Activated T-cell treated with anti-CD3 and anti-CD28 coated beads, Interleukin-2, amount 50 U/mL, for 72 hours (primary cell): ENCODE measurements at places on chromosomes 16 and 17. TPM values are rescaled to one million over a fixed set of nuclear protein-coding genes. Genes with fewer than 3 reads are reported as not detected.
A peak's percentile ranks its signal among the peaks of the same experiment; 100 is the strongest.

- no peak for DNase-seq
Measured at GRCh38 chr17:69715656-69716055, 301.2 kb downstream of the MAP2K6 start.

DNA sequence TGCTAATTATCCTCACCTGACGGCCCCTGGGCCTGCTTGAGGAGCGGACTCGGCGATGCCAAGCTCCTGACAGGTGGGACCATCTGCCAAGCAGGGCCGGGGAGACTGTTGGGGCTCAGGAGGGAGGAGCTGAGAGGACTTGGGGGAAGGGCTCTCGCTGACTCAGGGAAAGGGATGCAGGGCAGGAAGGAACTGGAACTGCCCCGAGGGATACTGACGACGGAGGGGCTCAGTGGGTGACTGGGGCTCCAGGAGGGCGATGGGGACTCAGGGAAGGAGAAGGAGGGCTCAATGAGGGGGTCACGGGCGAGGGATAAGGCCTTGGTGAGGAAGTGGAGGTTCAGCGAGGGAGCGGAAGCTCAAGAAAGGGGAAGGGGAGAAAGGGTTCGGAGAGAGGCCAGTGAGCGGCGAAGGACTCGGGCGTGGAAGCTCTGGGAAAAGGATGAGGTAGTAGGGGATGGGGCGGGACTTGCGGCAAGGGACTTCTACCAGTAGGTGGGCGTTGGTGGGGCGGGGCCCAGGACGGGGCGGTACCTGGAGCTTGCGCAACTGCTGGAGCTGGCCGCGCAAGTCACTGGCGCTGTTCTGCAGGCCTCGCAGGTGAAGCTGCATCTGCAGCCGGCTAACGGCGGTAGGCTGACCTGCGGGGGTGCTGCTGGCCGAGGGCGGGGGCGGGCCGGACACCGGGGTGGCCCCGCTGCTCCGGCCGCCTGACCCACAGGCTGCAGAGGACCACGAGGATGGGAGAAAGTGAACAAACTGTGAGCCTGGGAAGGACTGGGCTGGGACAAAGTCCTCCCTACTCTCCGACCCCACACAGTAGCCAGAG is 46.5 kb downstream of the SRCIN1 start:
- DNase-seq = peak; percentile 94

TLCD2 gene
- total RNA-seq = 1.8 TPM

DNA sequence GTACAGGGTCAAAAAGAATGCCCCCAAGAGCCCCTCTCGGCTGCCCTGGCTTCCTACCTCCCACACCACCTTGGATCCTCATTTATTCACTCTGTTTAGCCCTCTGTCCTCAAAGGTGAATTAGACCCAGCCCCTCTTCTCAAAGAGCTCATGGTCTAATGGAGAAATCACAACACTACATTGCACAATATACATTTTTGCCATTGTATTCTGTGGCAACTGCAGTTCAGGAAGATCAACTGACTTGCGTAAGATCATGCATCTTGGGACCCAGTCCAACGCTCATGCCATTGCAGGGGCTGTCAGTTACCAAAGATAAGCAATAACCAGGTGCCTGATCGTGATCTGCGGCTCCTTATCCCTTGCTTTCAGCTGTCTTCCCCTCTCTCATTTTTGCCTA is 1.4 kb downstream of the KRT38 start:
- no peak for DNase-seq

RILP gene
- total RNA-seq = 3.4 TPM

GRCh38 chr16:12126091-12126806 is 149.7 kb downstream of the SNX29 start:
- no peak for DNase-seq

GRCh38 chr17:9926150-9926804 is 21.2 kb upstream of the RCVRN start:
- DNase-seq = no peak

DNA sequence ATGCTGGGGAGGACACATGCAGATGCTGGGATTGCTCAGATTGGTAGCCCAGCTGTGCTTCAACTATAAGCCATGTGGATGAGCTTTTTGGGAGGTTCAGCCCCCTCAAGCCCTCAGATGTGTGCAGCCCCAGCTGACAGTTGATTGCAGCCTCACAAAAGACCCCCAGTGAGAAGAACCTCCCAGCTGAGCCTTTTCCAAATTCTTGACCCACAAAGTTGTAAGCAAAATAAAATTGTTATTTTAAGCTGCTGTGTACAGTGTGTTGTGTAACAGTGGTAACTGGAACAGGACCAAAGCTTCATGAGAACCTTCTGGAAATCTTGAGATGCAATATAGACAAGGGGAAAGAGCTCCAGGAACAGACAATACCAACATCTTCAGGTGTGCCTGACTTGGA is 156.8 kb upstream of the IRX3 start:
- DNase-seq = no peak

DNA sequence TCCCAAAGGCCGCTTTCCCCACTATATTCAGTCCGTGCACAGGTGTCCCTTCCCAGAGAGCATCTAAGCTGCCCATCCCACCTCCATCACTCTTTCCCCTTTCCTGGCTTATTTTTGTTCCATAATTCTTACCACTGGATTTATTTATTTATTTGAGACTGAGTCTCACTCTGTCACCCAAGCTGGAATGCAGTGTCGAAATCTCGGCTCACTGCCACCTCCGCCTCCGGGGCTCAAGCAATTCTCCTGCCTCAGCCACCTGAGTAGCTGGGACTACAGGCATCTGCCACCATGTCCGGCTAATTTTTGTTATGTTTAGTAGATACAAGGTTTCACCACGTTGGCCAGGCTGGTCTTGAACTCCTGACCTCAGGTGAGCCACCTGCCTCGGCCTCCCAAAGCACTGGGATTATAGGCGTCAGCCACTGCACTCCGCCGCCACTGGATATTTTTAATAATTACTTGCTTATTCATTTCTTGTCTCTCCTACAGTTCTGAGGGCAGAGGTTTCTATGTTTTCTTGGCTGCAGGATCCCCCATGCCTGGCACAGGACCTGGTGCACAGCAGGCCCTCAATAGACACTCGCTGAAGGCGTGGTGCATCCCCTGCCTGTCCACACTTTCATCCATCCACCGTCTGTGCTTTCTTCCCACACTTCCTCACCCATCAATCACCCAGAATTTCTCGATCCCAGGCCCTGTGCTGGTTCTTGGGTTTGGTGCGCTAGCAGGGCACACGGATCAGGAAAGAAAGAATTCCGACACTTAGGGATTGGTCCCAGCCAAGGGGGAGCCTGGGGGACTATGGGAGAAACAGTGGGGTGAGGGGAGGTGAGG is 9.9 kb upstream of the ADGRG1 start:
- no peak for DNase-seq

DNA sequence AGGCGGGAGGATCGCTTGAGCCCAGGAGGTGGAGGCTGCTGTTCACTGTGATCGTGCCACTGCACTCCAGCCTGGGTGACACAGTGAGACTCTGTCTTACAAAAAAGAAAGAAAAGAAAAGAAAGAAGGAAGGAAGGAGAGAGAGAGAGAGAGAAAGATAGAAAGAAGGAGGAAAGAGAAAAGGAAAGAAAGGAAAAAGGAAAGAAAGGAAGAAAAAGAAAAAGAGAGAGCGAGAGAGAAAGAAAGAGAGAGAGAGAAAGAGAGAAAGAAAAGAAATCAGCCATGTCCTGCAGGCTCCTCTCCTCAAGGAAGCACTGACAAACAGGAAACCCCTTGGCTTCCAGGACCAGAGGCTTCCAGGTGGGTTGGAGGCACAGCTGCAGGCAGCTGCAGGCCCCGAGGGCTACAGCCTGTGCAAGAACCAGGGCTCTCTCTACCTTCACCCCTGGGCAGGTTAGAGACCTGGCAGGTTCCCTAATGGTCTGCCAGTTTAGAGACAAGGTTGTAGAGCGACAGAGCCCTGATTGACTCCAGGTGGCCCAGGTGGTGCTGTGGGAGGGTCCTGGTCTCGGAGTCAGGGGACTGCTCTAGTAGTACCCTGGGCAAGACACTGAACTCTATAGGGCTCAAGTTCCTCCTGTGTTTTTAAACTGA is 53.8 kb downstream of the PECAM1 start:
- DNase-seq = no peak

HSD17B2 gene
- total RNA-seq = not detected

CCL2 gene
- 1.2 TPM for total RNA-seq

- no peak for DNase-seq
Measured at GRCh38 chr17:16197276-16197675, 18.1 kb downstream of the NCOR1 start.

DNA sequence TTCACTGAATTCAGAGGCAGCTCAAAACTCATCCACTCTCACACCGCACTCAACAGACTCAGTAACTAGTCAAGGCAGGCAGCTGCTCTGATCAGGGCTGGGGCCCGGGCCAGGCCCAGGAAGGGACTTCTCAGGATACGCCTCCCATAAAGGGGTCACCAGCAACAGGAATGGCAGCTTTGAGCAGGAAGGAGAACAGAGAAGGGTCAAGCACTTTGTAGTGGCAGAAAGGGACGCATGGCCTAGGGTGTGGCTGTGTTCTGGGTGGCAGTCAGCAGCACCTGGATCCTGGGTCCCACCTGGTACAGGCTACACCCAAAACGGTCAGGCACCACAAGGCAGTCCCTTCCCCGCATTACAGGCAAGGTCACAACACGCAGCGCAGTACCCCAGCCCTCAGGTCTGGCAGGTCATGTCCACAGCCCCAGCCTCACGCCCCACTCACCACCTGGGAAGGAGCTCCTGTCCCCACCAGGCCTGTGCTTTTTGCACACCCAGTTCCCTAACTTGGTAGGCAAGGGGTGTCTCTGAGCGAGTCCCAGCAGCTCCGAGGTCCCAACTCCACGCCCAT is 99.7 kb downstream of the ZNF778 start:
- DNase-seq = no peak

DNA sequence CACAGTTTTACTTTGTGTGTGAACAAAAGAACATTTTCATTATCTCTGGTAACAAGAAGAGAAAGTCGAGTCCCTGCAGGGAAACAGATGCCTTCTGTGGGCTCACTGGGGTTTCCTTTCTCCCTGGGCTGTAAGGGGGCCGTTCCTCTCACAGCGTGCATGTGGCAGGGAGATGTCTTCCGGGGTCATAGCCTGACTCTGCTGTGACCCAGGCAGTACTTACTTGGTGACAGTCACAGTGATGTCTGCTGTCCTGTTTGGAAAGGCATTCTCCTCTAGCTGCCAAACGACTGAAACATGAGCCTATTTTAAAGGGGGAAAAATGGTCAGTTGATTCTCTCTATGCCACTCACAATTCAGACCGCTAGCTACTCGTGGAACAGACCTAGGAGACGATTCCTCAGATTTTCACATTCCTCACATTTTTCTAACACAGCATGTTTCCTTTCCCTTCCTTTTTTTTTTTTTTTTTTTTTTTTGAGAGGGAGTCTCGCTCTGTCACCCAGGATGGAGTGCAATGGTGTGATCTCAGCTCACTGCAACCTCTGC is 7.3 kb downstream of the HASPIN start:
- DNase-seq = no peak

DNA sequence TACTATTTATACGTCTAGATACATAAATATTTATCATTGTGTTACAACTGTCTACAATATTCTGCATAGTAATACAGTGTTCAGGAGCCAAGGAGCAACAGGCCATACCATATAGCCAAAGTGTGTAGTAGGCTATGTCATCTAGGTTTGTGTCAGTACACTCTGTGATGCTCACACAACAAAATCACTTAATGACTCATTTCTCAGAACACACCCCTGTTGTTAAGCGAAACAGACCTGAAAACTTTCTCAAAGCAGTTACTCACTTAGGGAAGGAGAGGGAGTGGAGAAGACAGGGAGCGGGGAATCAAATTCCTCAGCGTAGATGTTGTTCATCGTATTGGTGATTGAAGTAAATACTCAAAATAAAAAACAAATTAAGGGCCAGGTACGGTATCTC is 269.5 kb downstream of the STX8 start:
- no peak for DNase-seq

TMC7 gene
- not detected for total RNA-seq

DNA sequence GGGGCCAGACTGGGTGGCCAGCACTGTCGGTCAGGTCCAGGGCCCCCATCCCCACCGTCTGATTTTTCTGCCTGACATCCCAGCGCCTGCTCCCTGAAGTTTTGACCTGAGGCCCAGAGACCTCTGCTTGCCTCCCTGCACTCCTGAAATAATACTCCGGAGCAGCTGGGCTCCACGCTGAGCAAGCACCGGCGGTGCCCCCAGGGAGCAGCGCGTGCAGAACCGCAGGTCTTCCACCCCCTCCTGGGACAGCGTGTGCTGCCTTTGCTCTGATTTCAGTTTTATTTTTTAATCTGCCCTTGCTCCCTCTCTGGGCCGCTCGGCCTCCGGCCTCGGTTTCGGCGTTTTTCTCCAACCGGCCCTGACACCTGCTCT is 132.4 kb upstream of the GSE1 start:
- no peak for DNase-seq

MAP2K6 gene
- total RNA-seq = 2.2 TPM

DNA sequence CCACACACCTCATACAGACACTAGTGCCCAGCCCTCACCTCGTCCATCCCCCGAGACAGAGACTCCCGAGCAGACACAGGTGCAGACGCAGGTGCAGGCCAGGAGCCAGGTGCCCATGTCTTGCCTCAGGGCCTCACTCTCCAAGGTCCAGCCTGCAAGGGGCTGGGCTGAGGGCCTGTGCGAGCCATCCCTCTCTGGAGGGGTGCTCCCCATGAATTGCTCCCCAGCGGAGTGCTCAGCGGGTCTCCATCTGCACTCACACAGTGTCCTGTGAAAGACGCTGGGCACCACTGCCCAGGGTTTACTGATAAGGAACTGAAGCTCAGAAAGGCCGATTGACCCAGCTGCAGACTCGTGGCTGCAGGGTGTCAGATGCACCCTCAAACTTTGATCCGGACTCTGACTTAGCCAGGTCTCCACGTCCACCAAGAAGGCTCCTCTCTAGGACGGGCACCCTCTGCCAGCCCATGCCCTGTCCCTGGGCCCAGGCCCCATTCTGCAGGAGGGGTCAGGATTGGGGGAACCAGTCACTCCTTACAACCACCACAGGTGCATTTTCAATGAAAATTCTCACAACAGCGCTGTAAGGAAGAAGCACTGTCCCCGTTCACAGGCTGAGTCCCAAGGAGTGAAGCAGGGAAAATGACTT is 16.9 kb downstream of the POLR3K start:
- no peak for DNase-seq

GRCh38 chr16:70612931-70613330 is 33.4 kb upstream of the IL34 start:
- DNase-seq = no peak

CDRT15 gene
- not detected for total RNA-seq
